ENCODE measurements at places on chromosomes 7 and 10.

- DNase-seq: no peak
Observed at GRCh38 chr10:23053036-23053435, 42.3 kb upstream of the MSRB2 start.

- no peak for DNase-seq
Observed at GRCh38 chr7:98217623-98218582, 6.7 kb downstream of the BHLHA15 start.

- DNase-seq: no peak
Observed at GRCh38 chr7:5495581-5496375, 72.1 kb upstream of the TNRC18 start.

- DNase-seq: peak; percentile 79
Observed at GRCh38 chr7:34128762-34129161, 223.4 kb downstream of the BMPER start.

DNA sequence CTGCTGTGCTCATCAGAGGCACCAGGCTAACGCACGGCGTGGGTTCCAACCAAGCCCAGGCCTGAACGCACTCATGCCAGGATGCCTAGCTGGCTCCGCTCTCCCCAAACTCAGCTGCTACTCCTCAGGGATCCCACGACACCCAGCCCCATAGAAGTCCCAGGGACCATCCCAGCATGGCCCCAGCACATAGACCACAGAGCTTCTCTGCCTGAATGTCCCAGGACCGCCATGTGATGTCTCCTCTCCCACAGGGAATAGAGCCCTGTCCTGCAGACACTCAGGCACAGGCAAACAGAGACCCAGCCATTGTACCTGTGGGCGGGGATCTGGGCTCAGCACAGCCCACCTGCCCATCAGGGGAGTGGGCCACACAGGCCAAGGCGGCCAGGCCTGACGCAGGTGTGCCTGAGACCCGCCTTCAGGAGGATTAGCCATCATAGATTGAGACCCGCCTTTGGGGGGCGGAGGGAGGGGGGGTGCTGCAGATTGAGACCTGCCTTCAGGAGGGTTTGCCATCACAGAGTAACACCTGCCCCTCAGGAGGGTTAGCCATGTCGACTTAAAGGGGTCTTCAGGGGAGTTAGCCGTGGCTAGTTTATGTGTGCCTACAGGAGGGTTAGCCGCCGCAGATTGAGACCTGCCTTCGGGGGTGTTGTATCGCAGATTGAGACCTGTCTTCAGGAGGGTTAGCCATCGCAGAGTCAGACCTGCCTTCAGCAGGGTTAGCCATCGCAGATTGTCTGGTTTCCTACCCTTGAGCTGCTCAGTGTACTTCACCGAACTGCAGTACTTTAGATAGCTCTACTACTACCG is 29.0 kb downstream of the RASGEF1A start:
- DNase-seq: no peak

- peak; percentile 51 for DNase-seq
Observed at GRCh38 chr7:105480931-105481330, 41.1 kb downstream of the PUS7 start.

DNA sequence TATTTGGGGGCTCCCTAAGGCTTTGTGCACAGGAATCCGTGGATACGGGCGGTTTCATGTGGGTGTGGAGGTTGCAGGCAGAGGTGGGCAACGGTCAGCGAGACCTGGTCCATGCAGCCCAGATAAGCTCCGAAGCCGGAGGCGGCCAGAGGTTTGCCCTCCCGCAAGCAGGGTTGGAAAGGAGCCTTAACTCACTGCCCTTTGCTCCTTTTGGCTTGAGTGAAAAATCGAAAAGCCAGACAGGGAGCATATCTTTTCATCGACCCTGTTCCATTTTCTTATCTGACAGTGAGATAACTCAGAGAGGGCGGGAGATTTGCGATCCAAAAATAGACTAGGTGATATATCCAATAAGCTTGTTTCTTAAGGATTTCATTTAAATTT is 1.5 kb downstream of the GRM3 start:
- no peak for DNase-seq

- no peak for DNase-seq
Observed at GRCh38 chr7:151801291-151801690, 75.6 kb downstream of the PRKAG2 start.

DNA sequence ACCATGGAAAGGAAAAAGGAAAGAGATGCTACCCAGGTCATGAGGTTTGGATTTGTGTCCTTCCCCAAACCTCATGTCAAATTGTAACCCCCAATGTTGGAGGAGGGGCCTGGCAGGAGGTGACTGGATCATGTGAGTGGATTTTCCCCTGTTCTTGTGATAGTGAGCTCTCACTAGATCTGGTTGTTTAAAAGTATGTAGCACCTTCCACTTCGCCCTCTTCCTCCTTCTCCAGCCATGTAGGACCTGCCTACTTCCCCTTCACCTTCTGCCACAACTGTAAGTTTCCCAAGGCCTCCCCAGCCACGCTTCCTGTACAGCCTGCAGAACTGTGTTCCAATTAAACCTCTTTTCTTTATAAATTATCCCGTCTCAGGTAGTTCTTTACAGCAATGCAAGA is 113.9 kb downstream of the FAM107B start:
- no peak for DNase-seq

GRCh38 chr10:62582804-62583208 is 208.6 kb downstream of the ZNF365 start:
- DNase-seq: peak; percentile 98

GRCh38 chr10:99809481-99809880 is 27.0 kb downstream of the ABCC2 start:
- no peak for DNase-seq

DNA sequence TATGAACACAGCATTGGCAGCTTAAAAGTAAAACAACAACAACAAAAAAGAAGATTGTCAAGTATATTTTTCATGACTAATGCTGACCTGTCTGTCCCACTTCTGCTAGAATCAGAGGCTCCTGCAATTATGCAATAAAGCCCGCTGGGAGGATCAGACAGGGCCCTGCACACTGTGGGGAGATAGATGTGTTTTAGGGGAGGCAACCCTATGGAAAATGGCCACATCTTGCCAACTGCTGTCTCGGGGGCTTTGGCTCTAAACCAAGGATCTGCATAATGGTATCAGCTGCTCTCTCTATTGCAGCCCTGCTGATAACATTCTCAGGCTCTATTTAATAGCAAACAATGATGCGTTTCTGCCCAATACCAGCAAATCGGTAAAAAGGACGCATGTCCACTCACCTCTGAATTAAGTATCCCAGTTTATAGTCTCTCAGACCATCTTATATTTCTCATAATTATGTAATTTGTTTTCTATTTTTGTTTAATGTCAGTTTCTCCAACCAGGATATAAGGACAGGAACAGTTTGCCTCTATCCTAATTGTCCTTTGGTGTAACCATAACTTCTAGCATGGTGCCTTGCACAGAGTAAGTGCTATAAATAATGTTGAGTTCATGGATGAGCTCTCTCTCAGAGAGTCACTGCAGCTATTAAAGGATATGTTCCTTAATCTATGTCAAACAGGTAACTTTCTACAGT is 15.3 kb upstream of the PRKAR2B start:
- no peak for DNase-seq

GRCh38 chr10:35633006-35633980 is 8.8 kb downstream of the FZD8 start:
- DNase-seq: no peak

DNA sequence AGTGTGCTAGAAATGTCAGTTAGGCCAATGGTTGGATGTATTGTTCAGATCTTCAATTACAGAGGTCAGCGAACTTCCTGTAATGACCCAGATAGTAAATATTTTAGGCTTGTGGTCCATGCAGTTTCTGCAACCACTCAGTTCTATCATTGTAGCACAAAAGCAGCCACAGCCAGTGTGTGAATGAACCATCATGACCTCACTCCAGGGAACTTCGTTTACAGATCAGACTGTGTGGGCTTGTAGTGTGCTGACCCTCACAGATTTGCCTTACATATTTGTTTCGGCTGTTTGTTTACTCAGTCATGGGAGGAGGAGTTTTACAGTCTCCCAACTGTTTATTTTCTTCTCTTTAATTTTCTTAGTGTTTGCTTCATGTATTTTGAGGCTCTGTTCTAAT is 55.4 kb downstream of the LANCL2 start:
- peak; percentile 49 for DNase-seq

GRCh38 chr10:88110355-88110754 is 246.9 kb downstream of the PTEN start:
- peak; percentile 81 for DNase-seq

DNA sequence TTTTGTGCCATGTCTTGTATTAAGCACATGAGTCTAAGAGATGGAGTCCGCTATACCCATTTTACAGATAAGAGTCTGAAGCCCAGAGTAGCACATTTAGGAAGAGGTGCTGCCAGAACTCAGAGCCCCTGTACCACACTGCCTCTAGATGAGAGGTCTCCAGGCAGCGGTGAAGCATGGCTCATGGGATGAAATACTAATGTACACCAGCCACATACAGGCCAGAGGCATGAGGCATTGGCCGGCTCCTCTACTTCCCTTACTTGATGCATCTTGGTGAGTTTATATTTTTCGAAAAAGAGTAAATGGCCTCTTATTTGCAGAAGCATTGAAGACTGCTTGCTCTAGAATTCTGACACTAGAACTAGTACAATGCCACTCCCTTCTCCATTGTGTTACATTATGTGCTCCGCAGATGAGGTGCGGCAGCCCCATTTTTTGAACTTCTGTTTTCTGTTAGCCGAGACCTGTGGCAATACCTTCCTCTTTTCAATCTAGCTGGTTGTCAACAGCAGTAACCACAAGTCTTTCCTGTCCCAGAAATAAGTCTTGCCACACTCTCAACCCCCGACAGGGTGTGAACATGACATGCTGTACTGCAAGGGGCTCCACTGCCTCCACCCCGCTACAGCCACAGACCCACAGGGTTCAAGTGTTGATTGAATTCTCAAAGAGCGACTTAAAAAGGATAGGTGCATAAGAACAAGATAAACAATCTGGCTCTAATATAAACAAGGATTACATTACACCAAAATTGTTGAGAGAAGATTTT is 145.3 kb downstream of the CELF2 start:
- DNase-seq: no peak

GRCh38 chr10:61406736-61407135 is 46.4 kb downstream of the TMEM26 start:
- no peak for DNase-seq

Data from EL (cell line).